ENCODE measurements at places on chromosomes 3 and 15.
A peak's percentile ranks its signal among the peaks of the same experiment; 100 is the strongest.

- no peak for ATAC-seq
Observed at GRCh38 chr3:172476347-172476746, 28.1 kb upstream of the GHSR start.

- peak; percentile 62 for ATAC-seq
Observed at GRCh38 chr3:99842826-99843589, 25.3 kb downstream of the CMSS1 start.

- ATAC-seq: no peak
Observed at GRCh38 chr3:152460936-152461335, 192.2 kb downstream of the MBNL1 start.

- ATAC-seq: no peak
Observed at GRCh38 chr3:168325684-168326083, 230.0 kb upstream of the GOLIM4 start.

DNA sequence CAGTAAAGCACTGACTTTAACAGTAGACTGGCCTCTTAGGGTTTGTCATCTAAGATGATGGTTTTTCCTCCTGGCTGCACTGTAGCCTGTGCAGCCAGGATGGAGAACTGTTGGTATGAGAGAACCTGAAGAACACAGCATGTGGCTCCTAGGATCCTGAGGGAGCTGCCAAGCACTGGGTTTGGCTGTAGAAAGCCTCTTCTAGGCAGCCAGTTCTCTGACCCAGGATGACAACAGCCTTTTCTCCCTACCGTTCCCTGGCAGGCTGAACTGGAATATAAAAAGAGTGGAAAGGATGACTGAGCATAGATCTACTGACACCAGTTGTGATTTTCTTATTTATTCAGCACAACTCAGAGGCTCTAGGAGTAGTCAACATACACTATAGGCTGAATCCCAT, 34.3 kb upstream of the MANF start:
- ATAC-seq: no peak

- no peak for ATAC-seq
Observed at GRCh38 chr3:123663977-123664376, 79.1 kb upstream of the HACD2 start.

- ATAC-seq: no peak
Observed at GRCh38 chr15:46713045-46713444, 1004.3 kb upstream of the SEMA6D start.

GRCh38 chr3:136932523-136932922, 25.3 kb upstream of the IL20RB start:
- no peak for ATAC-seq

DNA sequence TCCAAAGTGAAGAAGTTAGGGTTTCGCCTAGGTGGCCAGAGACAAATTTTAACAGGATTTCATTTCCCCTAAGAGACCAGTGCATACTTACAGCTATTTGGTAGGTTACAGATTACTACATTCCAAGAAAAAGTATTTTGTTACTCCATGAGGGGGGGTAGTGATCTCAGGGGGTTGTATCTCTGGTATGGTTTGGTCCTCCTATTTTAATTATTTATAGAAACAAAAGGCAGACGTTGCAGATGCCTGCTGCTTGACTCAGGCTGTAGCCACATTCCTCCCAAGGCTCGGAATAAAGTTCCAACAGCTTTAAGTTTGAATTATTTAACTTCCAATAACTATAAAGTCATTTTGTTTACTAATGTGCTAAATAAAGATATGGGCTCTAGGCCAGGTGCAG, 1.3 kb upstream of the TRIM59 start:
- no peak for ATAC-seq

DNA sequence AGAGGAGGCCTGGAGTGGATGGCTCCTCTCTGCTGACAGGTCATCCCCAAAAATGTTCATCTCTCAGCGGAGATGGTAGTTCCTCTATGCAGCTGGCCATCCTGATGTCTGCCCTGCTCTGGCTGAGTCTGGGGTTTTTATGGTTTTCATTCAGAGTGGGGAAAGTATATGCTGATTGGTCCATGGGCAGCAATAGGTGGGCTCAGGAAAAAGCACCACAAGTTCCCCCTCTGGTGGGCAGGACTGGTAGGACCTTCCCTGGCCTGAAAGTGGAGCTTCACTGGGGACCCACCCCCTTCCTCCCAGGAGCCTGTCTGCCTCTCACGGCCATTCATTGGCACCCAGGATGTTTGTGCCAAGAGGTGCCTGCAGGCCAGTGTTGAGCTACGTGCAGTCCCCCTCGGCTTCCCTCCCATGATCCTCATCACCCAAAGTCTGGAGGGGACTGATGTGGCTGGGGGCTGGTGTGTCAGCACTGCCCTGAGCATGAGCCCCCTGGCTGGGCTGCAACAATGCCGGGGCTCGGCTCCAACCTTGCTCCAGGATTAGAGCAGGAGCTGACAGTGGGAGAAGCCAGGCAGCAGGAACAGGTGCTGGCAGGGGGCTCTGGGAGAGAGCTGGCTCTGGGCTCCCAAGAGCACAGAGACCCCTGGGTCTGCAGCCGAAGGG, 13.1 kb upstream of the BLOC1S6 start:
- ATAC-seq: no peak

- ATAC-seq: no peak
Observed at GRCh38 chr15:73746883-73747282, 6.3 kb downstream of the INSYN1 start.

- ATAC-seq: no peak
Observed at GRCh38 chr15:61063875-61064320, 165.2 kb downstream of the RORA start.

DNA sequence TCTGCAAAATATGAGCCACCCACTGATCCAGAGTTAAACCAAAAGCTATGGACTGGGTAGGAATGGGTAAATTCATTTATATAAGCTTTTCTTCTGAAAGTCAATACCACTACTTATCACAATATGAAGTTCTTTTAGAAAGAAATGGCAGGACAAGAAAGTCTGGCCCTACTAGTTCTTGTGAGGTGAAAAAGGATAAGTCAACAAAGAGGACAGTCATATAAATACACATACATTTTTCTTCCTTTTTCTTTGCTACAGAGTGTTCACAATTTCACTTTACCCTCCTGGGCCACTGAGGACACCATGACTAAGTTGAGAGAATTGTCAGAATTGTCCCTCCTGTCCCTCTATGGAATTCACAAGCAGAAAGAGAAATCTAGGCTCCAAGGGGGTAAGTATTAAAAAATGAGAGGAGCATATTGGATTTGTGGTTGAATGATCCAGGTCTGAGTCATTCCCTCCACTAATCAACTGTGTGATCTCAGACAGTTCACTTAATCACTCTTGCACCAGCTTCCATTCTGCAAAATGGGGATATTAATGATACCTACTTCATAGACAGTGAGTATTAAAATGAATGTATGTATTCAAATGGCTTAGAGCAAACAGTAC, 27.6 kb downstream of the ACP3 start:
- no peak for ATAC-seq

- ATAC-seq: no peak
Observed at GRCh38 chr15:87777054-87777561, 479.4 kb downstream of the NTRK3 start.

GRCh38 chr3:54240-54639, 142.3 kb upstream of the CHL1 start:
- no peak for ATAC-seq

DNA sequence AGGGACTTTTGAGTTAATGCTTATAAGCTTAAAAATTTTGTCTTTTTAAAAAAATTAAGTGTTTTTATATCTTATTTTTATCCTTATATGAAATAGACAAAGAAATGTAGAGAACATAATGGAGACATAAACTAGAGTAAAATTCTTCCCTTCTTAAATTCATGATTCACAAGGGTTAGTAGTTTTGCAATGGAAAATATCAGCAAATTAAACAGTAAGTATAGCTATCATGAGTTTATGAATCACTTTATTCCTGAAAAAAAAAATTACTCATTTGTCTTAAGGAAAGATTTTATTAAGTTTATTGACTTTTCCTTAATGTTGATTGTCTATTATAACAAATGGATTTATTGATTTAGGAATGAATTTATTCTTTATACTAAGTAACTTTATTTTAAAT, 4.3 kb downstream of the ATP6V1A start:
- ATAC-seq: no peak

DNA sequence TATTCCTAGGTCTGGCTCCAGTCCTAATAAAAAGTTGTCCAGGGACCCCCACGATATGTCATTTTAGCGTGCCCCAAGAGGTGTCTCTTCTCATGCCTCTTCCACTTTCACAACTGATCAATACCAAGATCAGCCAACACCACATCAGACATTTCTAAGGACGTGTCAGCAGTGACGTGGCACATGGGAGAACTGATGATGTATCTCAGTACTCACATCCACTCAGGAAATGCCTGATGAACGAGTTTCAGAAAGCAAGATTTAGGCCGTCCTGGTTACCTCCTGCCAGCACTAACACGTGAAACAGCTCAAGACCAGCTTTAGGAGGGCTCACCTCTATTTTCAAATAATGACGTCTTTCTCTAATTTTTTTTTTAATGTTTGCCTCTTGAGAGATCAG, 19.6 kb downstream of the VGLL4 start:
- ATAC-seq: no peak

DNA sequence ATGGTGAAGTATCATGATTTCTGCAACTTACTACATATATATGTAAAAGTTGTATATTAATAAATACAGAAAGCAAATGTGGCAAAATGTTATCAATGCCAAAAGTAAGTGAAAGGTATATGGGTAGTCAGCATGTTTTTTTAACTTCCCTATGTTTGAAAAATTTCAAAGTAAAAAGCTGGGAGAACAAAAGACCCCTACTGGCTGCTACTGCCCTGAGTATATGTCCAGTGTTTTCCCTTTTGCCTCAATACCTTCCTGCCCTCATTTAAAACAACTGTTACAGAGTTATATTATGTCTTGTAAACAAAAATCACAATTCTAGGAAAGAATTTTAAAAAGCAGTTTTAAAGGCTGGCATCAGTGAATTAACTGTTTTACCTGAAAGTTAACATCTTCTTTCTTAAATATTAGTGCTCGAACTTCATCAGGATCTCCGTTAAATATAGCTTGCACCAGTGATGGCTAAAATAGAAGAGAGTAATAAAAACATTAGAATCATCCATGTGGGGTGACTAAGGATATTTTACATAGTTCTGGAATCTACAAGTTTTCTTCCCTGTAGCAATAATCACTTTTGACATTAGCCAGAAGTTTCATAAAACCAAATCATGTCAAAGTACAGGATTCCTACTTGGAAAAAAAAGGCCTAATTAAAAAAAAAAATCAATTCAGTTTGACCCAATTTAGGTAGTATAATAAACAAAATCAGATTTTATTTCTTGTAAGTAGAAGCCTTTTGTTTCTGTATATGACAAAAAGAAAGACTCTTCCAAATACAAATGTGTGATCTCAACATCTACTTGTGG, 2.7 kb downstream of the ANKRD28 start:
- ATAC-seq: no peak

DNA sequence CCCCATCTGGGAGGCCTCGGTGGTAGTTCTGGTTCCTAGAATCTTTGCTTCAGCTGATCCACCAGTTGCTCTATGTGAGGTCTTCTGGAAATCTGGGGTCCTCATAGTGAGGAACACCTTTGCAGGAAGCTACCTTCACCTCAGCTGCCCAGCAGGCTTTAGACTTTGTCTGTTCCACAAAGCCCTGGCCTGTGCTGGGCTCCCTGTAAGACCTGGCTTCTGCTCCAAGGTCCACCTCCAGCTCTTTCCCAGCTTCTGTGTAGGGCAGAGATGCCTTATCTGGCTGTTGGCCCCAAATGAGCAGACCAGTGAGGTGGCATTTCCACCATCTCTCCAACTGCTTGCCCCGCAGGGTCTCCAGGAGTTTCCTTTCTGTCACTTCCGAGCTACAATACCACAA, 8.2 kb upstream of the HOMER2 start:
- ATAC-seq: no peak

- ATAC-seq: peak; percentile 78
Observed at GRCh38 chr3:192864941-192865340, 52.7 kb downstream of the MB21D2 start.

GRCh38 chr3:58188173-58188564, 22.6 kb downstream of the DNASE1L3 start:
- ATAC-seq: no peak

DNA sequence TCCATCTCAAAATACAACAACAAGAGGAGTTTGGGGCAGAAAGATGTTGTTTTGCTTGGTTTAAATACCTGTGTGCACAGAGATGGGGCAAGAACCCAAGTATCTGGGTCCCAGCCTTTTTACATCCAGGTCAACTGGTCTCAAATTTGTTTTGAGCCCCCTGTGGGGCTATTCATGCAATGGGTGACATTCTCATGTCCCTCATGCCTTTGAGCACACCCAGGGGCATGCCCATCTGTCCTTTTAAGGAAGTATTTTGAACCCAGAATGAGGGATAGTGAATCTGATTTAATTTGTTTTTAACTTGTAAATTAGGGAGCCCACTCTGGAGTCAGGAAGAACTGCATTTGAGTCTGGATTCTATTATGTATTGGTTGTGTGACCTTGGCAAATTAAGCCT, 14.8 kb downstream of the ABCF3 start:
- no peak for ATAC-seq

DNA sequence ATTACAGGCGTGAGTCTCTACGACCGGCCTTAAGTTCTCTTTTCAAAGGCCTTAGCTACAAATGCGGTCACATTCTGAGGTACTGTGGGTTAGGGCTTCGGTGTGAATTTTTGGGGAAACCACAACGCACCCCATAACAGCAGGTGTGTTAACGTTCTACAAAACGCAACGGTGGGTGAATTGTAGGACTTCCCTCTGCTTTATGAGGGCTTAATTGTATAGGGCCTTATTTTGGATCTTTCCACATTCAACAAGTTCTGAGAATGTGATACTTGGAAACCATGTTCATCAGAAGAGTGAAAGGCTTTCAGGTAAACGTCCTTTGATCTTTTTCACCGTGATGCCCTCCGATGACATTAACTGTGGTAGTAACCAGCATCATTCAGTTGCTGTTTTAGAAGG, 998.6 kb upstream of the CFAP20DC start:
- no peak for ATAC-seq

DNA sequence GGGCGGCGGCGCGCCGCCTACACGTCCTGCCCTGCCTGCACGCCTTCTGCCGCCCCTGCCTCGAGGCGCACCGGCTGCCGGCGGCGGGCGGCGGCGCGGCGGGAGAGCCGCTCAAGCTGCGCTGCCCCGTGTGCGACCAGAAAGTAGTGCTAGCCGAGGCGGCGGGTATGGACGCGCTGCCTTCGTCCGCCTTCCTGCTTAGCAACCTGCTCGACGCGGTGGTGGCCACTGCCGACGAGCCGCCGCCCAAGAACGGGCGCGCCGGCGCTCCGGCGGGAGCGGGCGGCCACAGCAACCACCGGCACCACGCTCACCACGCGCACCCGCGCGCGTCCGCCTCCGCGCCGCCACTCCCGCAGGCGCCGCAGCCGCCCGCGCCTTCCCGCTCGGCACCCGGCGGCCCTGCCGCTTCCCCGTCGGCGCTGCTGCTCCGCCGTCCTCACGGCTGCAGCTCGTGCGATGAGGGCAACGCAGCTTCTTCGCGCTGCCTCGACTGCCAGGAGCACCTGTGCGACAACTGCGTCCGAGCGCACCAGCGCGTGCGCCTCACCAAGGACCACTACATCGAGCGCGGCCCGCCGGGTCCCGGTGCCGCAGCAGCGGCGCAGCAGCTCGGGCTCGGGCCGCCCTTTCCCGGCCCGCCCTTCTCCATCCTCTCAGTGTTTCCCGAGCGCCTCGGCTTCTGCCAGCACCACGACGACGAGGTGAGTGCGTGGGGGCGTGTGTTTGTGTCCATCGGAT, 602 bp downstream of the TRIM71 start:
- ATAC-seq: no peak

GRCh38 chr3:38421679-38422336, 31.9 kb upstream of the ACVR2B start:
- ATAC-seq: no peak

- no peak for ATAC-seq
Observed at GRCh38 chr3:144119633-144120032, 148.0 kb downstream of the DIPK2A start.

- ATAC-seq: no peak
Observed at GRCh38 chr3:24426896-24427295, 67.8 kb downstream of the THRB start.

All from gastroesophageal sphincter (tissue), 4 donors.